CMK (cell line): ENCODE measurements at places on chromosomes 1 and 21.

DNA sequence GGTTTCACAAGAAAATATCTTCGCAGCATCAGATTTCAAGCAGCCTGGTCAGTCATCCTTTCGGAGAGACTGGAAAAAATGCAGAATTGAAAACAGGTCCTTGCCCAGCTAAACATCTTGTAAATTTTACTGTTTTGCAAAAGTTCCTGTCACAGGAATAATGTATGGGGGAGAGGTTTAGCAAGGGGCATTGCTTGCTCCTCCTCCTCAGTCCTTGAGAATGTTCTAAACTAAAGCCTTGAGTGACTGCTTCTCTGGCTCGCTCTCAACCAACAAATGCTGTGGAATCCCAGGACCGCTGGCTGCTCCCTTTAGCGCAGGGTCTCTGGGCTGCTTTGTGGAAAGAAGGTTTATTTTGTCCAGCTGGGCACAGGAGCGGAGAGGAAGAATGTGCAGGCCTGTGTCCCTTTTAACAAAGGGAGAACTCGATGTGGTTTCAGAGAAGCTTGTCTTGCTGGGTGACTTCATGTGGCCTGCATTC lies 33.6 kb upstream of the FHAD1 start:
- DNase-seq, result no peak

- no peak for DNase-seq
Measured at GRCh38 chr1:152873495-152873894, 4.6 kb upstream of the SMCP start.

- DNase-seq, result no peak
Measured at GRCh38 chr1:102174259-102174863, 177.6 kb upstream of the OLFM3 start.

DNA sequence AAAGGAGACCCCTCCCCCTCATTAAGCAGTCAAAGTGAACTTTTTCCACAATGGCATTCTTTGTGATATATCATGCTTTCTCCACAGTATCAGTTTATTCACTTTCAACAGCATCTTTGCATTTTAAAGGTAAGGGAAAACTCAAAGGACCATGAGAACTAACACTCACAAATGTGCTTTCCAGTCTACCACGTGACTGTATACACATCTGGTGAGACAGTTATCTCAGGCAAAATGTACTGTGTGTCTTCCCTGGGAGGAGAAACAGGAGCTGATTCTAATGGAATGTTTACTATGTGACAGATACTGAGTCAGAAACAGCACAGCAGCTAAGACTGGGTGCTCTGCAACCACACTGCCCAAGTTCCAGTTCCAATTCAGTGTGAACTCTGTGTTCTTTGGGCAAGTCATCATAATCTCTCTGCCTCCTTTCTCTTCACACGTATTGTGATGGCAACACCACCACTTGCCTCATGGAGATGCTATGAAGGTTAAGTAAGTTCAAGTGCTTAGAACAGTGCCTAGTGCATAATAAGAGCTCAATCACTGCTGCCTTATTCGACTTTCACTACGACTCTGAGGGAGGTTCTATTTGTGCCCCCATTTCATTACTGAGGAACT lies 79.0 kb downstream of the SLC45A1 start:
- no peak for DNase-seq

DNA sequence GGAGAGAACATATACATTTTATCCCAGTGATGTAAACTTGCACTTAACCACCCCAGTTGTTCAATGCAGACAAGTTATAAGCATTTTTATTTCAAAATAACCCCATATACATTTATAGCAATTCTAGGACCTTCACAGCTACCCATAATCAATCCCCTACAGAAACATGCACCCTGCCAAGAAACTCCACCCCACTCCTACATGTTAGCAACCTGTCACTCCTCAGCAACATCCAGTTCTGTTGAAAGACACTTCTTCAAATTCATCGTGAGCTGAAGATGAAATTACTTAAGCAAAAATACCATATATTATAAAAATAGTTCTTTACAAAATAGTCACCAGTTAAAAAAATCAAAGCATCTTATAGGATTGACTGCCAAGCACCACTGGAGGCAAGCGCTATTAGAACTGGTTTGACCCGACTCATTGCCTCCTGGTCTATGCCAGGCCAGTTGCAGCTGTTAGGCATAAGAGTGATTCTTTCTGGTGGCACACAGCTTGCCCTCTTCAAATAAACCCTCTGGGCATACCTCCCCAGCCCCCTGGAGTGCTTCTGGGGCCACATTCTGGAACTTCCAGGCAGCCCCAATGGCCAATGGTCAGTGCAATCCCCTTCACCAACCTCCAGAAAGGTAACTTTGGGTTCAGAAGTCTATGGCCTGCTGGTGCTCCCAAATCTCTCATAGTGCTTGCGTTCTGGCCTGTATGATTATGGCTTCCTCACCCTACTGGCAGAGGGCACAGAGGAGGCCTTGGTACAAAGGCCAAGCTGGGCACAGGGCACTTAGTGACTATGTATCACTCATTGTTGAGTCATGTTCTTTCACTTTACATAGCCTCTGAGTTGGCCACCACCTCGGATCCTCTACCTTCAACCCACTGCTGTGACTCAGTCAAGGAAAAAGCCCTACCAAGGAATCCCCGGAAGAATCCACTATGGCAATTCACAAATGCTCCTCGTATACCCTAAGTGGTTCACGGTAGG lies 72.2 kb upstream of the RALGPS2 start:
- DNase-seq, result no peak

GRCh38 chr1:194705123-194705854 lies 1518.9 kb upstream of the B3GALT2 start:
- DNase-seq, result no peak

DNA sequence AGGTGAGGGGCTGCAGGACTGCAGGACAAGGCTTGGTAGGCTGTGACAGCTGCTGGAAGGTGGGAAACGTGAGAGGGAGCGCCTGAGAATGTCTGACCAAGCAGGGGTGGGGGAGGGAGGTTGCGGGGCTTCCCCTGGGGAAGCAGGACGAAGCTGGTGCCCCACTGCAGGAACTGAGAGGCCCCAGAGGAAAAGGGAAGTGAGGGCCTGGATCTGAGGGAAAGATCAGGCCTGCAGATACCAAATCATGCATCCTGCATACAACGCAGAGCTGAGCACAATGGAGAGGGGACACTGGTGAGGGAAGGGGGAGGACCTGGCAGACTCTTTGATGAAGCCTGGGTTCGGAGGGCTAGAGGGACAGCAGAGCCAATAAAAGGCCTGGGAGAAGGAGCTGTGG lies 65.7 kb upstream of the BACE2 start:
- no peak for DNase-seq

- no peak for DNase-seq
Measured at GRCh38 chr1:115807723-115808122, 33.2 kb downstream of the NHLH2 start.

DNA sequence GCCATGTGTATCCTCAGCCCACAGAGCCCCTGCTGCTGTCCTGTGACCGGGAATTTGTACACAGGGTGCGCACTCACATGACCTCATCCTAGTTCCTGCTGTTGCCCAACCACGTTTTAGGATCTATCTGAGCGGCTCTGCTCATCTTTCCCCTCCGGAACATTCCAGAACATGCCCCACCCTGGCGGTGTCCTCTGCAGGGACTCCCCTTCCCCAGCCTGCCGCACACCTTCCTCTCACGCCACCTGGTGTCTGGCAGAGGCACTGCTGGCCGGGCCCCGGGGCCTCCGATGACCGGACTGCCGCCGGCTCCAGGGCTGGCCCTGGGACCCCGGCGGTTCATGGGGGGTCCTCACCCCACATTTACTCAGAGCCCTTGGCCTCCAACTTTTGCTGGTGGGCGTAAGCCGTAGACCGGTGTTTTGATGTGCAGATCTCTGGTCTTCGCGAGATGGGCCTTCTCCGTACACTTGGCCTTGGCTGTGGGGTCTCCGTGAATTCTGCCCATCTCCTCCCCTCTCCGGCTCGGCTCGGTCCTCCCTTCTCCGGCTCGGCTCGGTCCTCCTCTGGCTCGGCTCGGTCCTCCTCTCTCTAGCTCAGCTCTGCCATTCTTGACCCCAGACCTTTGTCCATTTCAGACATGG lies 29.5 kb downstream of the ARHGEF16 start:
- no peak for DNase-seq

- DNase-seq, result no peak
Measured at GRCh38 chr1:244840219-244840794, 4.8 kb downstream of the COX20 start.

GRCh38 chr1:4700801-4701200 lies 46.4 kb downstream of the AJAP1 start:
- DNase-seq, result no peak

GRCh38 chr1:17348593-17349234 lies 23.3 kb upstream of the PADI6 start:
- no peak for DNase-seq

GRCh38 chr1:67676287-67676686 lies 8.7 kb upstream of the GADD45A start:
- DNase-seq, result no peak

DNA sequence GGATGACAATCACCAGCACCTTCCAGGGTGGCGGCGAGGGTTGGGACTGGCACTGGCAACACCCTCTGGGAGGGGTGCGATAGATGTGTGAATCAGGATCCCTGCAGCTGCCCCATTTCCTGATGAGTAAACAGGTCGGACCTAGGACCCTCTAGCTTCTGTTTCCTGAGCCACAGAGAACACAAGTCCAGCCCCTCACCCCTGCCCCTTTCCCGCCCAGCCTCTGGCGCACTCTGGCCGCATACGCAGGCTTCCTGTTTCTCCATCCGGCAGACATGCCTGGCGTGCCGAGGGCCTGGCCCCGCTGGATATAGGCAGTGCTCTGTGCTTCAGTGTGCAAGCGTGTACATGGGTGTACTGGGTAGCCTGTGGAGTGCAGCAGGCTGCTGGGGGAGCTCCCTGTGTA lies 4.6 kb downstream of the PEAR1 start:
- no peak for DNase-seq

DNA sequence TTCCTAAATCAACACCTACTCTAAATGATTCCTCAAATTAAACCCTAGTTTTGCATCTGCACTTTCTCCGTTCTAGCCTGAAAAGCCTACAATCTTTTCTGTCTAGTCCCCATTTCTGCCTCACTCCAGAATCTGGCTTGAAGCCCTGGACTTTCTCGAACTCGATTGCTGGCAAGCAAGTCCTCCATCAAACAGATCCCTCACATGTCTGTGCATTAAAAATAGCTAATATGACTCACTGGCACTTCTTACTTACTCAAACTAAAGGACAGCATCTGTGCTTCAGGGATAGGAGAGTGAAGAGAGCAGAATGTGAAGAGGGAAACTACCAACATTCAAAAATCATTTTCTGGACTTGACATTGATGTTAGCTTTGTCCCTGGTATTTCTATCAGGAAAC lies 51.8 kb upstream of the CXADR start:
- no peak for DNase-seq

- DNase-seq, result no peak
Measured at GRCh38 chr21:39120876-39121599, 62.2 kb downstream of the PSMG1 start.

DNA sequence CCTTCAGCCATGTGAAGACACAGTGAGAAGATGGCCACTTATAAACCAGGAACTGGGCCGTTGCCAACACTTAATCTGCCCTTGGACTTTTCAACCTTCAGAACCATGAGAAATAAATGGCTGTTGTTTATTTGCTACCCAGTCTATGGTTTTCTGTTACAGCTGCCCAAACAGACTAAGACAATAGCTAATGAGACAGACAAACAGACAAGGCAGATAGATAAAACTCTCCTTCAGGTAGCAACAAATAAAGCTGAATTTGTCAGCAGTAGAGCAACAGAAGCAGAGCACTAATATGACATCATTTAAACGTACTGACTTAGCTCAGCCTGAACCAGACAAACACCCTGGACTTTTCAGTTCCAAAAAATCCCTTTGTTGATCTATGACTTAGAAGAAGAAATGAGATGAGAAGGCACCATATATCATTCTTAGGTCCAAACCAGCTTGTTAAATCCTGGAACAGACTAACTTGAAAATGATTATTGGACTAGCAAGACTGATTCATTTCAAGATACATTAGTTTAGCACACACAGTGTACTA lies 27.0 kb downstream of the ZZZ3 start:
- DNase-seq, result no peak

DNA sequence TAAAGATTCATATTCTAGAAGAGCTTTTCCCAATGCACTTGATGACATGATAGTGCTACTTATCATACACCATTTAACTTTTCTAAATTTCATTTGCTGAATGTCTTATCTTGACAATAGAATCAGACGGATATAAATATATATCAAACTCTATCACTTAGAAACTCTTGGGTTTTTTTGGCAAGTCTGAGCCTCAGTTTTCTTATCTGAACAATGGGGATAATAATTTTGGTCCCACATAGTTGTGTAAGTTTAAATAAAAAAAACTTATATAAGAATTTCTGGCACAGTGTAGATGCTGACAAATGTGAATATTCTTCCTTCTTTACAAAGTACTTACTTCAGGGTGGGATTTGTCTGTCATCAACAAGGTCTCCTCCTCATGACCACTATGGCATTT lies 21.5 kb upstream of the LEPR start:
- no peak for DNase-seq

DNA sequence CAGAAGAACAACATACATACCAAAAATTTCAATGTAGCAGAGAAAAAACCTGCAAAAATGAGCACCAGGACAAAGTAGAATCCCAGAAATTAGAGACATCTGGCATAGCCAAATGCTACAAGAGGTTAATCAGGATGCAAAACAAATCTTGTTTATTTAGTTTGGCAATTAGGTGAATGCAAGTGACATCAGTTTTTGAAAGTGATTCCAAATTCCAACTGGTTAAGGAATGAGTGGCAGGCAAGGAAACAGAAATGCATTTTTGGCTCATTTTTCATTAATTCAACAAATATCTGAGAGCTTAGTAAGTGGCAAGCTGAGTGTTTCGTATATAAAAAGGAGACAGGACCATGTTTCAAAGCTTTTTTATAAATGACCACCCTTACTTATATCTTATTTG lies 21.3 kb downstream of the SCAF4 start:
- no peak for DNase-seq

GRCh38 chr1:166849135-166849534 lies 9.9 kb downstream of the POGK start:
- no peak for DNase-seq

- no peak for DNase-seq
Measured at GRCh38 chr1:98002288-98002687, 81.5 kb upstream of the DPYD start.

DNA sequence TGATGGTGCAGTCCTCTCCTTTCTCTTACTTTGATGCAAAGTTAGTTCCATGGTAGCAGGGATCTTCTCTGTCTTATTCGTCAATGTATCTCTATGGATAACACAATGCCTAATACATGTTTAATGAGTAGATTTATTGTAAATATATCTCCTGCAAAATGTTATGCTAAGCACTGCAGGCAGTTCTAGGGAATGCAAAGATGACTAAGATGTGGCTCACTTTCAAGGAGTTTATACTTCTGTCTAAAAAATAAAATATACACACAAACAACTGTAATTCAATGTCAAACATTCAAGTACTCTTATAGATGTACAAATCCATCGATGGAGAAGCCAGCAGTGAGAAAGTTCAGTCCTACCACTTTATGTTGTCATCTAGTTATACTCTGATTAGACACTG lies 194.3 kb downstream of the KCTD3 start:
- no peak for DNase-seq

DNA sequence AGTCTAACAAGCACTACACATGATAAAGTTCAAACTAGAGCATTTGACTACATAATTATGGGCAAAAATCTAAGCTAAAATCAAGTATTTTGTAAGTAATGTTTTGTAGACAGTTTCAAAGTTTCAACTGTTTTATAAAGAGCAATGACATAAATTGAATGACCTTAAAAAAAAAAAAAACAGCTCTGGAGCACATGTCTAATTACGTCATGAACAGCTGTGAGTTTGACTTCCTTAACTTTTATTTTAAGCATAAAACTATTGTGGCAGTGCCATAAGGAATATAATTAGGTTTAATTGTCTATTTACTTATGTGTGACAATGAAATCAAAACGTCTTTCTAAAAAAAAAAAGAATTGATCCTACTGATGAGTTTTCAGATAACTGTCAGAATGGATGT lies 272.5 kb upstream of the LRRC7 start:
- DNase-seq, result no peak
